Hair follicle dermal papilla cell (primary cell): ENCODE measurements at places on chromosomes 2 and 18. TPM values are rescaled to one million over a fixed set of nuclear protein-coding genes. Genes with fewer than 3 reads are reported as not detected.

Gene SIX2
- total RNA-seq = 0.61 and 0.65 TPM in 2 replicates

Gene ONECUT2
- total RNA-seq = under 0.01 TPM in 1 of 2 replicates, not detected in the other

Gene PSTPIP2
- 3.9 and 7.8 TPM in 2 replicates for total RNA-seq

Gene DSG2
- 0.12 and 0.49 TPM in 2 replicates for total RNA-seq

Gene TMEM37
- total RNA-seq = 0.32 TPM in 1 of 2 replicates, not detected in the other

Gene GLI2
- total RNA-seq = 5.1 and 19.0 TPM in 2 replicates

Gene ACKR3
- 17.8 and 27.7 TPM in 2 replicates for total RNA-seq

Gene RBM44
- 0.36 and 0.49 TPM in 2 replicates for total RNA-seq

Gene UGT1A4
- total RNA-seq = not detected in 2 replicates

Gene RNF125
- 0.16 and 0.24 TPM in 2 replicates for total RNA-seq

Gene TNFRSF11A
- 0.12 and 0.16 TPM in 2 replicates for total RNA-seq

Gene STARD6
- total RNA-seq = not detected in 2 replicates

Gene GCFC2
- total RNA-seq = 11.8 and 17.2 TPM in 2 replicates

Gene IRS1
- 53.1 and 77.6 TPM in 2 replicates for total RNA-seq

Gene LDLRAD4
- total RNA-seq = 0.12 and 0.65 TPM in 2 replicates

Gene ICA1L
- 3.2 and 6.5 TPM in 2 replicates for total RNA-seq

Gene GKN2
- total RNA-seq = not detected in 2 replicates

Gene NOSTRIN
- 0.12 and 0.16 TPM in 2 replicates for total RNA-seq

Gene DNAJB2
- 41.4 and 48.5 TPM in 2 replicates for total RNA-seq

Gene OLA1
- 68.3 and 77.4 TPM in 2 replicates for total RNA-seq

Gene PLCD4
- total RNA-seq = 6.7 and 8.0 TPM in 2 replicates
